Stimulated activated CD4-positive, alpha-beta T cell treated with anti-CD3 and anti-CD28 coated beads, Interleukin-12 subunit alpha, Interleukin-12 subunit beta, amount 100 ng/mL, for 4 hours (primary cell): ENCODE measurements at places on chromosomes 6 and 20.
A peak's percentile ranks its signal among the peaks of the same experiment; 100 is the strongest.

DNA sequence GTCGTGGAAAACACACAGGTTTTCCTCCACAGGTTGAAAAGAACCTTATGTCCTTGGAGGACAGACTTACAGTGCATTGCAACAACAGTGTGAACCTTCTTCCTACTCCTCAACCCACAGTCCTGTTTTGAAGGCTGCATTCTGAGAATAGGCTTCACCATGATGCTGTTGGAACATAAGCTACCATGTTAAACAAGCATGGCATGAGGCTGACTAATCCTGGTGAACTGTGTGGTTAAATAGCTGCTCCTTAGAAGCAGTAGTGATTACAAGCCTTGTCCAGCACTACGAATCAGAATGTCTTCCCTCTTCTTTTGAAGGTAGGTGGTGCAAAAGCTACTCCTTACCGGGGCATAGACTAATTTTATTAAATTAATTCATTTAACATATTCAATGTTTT is 368.5 kb upstream of the EPHA7 start:
- no peak for DNase-seq

GRCh38 chr6:23704479-23705052 is 421.4 kb upstream of the NRSN1 start:
- DNase-seq: no peak

DNA sequence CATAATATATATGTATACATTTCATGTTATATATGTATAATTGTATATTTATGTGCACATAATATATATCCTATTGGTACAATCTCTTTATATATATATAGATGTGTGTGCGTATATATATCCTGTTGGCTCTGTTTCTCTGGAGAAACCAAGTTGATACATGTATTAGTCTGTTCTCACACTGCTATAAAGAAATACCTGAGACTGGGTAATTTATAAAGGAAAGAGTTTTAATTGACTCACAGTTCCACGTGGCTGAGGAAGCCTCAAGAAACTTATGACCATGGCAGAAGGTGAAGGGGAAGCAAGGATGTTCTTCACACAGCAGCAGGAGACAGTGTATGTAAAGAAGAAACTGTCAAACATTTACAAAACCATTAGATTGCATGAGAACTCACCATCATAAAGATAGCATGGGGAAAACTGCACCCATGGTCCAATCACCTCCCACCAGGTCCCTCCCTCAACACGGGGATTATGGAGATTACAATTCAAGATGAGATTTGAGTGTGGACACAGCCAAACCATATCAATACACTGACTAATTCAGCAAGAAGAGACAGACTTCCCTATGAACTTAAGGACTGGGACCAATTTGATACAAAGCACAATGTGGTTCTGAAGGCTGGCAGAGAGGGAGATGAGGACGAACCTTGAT is 14.0 kb downstream of the CST3 start:
- DNase-seq: no peak

DNA sequence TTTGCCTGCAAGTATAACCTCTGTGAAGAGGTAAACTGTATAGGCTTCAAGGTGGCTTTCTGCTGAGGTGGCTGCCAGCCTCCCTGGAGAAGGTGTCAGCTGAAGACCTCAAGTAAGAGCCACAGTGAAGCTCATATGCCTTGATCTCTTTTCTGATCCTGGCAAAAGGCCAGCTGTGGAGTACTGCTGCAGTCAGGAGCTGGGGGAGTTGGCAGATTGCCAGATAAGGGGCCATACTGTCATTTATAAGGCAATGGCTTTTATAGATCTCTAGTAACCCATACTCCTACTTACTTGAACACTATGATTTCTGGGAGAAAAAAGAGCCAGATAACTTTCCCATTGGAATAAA is 8.8 kb upstream of the CEP85L start:
- peak; percentile 34 for DNase-seq

- no peak for DNase-seq
Observed at GRCh38 chr6:12715437-12715836, 1.1 kb upstream of the PHACTR1 start.

DNA sequence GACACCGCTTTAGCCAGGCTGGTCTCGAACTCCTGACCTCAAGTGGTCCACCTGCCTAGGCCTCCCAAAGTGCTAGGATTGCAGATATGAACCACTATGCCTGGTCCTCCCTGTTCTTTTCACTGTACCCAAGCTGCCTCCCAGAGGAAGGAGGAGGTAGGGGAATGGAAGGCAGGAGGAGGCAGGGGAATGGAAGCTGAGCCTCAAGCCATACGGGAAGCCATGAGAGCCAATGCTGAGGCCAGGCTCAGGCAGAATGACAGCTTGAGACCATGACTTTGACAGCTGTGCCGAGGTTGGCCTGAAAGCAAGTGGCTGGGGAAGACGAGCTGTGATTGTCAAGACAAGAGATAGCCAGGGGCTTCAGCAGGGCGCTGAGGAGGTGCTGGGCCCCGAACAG is 13.6 kb upstream of the ZNF335 start:
- no peak for DNase-seq

GRCh38 chr20:10551732-10552724 is 116.9 kb downstream of the SLX4IP start:
- peak; percentile 13 for DNase-seq
